ENCODE measurements at places on chromosomes 16 and 17.

DNA sequence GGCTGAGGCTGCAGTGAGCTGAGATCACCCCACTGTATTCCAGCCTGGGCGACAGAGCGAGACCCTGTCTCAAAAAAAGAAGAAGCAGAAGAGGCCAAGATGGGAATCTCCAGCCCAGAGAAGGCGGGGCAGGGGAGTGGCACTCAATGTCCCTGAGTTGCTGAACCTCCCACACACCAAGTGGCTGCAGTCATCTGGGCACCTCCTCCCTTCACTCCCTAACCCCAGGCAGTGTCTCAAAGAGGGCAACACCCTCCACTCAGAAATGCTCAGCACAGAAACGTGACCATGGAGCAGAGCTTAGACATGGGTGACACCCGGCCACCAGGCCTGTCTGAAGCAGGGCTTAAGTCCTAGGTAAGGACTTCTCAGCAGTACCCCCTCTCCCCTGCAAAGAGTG lies 36.3 kb upstream of the BCAR1 start:
- DNase-seq, result no peak

- no peak for DNase-seq
Observed at GRCh38 chr17:14312522-14312921, 11.6 kb downstream of the HS3ST3B1 start.

GRCh38 chr17:17435323-17435722 lies 41.5 kb upstream of the MED9 start:
- DNase-seq, result no peak

- DNase-seq, result no peak
Observed at GRCh38 chr17:35821308-35821707, 12.0 kb downstream of the TAF15 start.

DNA sequence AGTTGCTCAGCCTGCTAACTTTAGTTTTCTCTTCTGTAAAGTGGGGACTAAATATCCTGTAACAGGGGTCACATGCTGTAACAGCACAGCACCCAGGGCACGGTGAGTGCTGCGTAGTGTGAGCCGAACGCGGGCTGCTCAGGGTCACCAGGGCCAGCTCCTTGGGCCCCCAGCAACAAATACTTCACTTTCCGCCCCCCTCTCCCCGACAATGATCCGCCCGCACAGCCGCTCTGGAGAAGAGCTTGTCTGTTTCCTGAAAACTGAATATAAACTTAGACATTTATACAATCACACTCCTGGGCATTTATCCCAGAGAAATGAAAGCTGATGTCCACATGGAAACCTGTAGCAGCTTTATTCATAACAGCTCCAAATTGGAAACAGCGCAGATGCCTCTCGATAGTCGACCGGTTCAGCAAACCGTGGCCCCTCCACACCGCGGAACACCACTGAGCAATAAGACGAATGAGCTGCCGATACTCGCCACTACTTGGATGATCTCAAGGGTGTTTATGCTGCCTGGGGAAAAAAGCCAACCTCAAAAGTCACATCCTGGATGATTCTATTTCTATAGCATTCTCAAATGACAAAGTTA lies 267.2 kb downstream of the PARN start:
- DNase-seq, result no peak

DNA sequence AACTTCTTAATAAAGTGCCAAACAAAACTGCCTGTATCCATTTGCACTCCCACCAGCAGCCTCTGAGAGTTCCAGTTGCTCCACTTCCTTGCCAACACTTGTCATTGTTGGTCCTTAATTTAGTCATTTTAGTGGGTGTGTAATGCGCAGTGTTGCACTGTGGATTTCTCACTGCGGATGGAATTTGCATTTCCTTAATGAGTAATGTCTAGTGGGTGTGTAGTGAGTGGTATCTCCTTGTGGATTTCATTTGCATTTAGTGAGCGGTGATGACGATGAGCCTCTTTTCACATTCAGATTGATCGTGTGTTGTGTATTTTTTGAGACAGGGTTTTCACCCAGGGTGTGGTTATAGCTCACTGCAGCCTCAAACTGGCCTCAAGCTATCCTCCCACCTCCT lies 4.1 kb upstream of the MSLN start:
- DNase-seq, result no peak

GRCh38 chr17:15981208-15981607 lies 18.3 kb downstream of the ZSWIM7 start:
- no peak for DNase-seq

DNA sequence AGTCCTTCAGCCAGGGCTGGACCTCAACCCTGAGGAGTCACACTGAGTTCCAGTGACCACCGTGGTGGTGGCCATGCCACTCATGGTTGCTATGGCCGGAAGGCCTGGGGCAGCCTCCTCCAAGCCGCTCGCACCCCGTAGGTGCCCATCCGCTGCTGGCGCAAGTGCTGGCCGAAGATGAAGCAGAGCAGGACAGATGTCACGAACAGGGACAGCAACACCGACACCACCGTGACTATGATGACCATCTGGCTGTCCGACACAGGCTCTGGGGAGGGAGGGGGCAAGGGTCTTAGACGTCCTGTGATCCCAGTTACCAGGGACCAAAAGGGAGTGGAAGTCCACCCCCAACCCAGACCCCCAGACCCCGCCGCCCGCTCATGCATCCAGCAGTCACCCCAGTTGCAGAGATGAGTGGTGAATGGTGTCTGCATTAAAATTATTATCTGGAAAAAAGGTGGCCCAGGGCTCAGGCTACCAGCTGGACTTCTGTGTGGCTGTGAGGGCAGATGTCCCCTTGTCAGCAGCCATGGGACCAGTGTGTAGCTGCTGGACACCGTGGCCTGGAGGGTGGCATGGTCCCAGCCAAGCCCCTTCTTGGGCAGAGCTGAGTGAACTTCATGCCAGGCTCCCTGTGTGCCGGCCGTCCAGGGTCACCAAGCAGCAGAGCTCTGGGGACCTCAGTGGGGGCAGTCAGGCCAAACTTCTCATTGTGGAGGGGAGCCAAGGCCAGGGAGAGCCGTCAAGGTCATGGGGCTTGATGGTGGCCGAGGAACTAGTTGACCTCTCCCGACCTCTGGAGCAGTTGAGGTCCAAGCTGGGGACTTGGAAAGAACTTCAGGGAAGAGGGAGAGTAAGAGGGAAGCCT lies 4.7 kb downstream of the PRR29 start:
- no peak for DNase-seq

- DNase-seq, result no peak
Observed at GRCh38 chr17:73731733-73732132, 87.5 kb upstream of the SDK2 start.

DNA sequence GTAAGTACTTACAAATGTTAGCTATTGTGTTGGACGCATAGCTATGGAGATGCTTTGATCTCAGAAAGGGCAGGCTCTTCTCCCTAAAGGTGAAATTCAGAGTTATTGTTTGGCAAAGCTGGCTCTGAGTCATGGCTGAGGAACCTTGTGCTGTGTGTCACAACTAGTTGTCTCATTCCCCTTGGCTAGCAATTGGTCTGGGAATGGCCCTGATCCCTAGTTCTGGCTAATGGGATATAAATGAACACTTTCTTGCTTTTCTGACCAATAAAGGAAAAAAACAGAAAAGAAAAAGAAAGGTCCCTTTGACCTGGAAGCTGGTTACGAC lies 210.6 kb downstream of the MAP2K4 start:
- DNase-seq, result no peak

- no peak for DNase-seq
Observed at GRCh38 chr16:13863075-13863765, 56.7 kb upstream of the ERCC4 start.

DNA sequence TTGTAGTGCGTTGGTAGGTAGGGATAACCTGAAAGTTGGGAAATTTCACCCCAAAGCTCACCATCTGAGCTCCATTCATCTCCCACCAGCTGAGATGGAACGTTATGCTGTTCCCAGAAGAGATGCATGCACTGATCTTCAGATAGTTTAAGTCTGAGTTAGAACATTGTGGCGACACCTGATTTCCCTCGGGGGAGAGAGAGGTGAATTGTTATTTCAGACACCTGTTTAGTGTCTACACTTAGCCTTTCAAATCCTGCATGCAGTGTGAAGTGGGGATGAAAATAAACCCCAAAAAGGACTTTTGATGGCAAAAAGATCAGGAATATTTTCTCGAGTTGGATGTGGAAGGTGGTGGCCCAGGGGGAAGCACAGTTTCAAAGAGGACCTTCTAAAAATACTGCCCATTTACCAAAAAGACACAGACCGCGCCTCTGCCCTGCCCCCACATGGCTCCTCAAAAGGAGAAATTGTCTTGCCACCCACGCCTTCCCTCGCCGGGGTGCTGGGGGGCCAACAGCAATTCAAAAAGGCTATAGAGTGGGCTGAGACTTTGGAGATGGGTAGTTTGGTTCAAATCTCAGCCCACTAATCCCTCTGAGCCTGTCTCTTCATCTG lies 11.4 kb downstream of the CIITA start:
- no peak for DNase-seq

GRCh38 chr17:206941-207560 lies 25.6 kb upstream of the DOC2B start:
- no peak for DNase-seq

DNA sequence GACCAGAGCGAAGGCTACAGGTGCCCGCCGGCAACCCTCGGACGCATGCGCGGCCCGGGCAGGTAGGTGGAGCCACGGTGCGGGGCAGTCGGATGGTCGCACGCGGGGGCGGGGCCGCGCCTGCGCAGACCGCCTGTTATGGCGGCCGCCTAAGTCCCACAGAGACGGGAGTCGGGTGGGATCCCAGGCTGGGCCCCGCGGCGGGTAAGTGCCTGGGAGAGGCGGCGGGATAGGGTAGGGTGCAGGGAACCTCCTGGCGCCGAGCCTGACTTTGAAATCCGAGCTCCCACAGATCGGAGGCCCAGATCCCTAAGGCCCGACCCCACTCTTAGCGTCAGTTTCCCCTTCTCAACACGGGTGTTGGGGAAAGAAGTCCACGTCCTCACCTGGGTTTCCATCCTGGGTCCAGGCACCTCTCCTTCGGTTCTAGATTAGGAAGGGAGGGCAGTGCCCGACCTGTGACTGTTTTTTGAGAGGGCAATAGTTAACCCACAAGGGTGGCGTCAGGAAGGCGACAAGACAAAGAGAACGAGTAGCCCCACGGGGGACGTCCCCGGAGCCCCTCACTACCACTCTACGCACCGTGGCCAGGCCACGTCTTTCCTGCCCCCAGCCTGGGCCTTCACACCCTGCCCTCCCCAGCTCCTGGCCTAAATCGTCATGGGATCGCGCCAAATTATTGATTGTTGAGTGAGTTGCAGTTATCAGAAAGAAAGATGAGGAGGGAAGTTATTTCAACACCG lies at the start of gene METTL22:
Gene METTL22, plus strand, starts transcription at position 127 of the 743 bp plus-strand sequence. CDS start 3,968 bp downstream, outside the sequence.
- DNase-seq, result peak; percentile 92

DNA sequence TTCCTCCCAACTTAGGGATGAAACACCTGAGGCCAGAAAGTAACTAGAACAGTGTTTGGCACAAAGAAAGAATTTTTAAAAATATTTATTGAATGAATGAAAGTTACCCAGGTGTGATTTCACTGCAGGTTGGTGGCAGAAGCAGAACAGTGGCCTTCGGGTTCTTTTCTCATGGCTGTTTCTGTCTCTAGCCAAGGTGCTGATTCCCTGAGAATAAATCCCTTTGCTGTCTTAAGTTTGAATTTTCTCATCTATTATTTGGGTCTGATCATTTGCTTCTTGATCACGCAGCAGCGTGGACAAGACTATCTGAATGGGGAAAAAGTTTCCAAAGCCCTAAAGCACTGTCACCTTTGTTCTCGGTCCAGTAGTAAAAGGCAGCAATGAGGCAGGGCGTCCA lies 73.1 kb upstream of the KIFC3 start:
- DNase-seq, result no peak

- DNase-seq, result no peak
Observed at GRCh38 chr16:23280483-23280967, 21.6 kb upstream of the SCNN1B start.

DNA sequence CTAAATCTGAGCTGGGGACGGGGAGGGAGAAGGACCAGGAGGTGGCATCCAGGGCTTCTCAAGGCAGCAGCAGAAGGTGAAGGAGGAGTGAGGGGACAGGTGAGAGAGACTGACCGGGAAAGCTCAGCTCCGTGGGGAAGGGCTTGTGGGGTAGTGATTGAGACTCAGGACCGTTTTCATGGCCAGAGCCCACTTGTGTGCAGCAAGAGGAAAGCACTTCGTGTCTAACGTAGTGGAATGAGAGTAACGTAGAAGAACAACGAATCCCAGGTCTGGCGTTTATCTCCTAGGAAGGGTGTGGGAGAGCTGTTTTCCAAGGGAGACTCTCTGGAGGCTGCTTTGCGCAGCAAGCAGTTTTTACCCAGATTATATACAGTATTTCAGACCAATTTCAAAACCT lies 1.3 kb upstream of the CDH3 start:
- no peak for DNase-seq

All from activated T-cell treated with anti-CD3 and anti-CD28 coated beads for 48 hours (primary cell).